ENCODE measurements at places on chromosomes 2 and 18.
A peak's percentile ranks its signal among the peaks of the same experiment; 100 is the strongest.

DNA sequence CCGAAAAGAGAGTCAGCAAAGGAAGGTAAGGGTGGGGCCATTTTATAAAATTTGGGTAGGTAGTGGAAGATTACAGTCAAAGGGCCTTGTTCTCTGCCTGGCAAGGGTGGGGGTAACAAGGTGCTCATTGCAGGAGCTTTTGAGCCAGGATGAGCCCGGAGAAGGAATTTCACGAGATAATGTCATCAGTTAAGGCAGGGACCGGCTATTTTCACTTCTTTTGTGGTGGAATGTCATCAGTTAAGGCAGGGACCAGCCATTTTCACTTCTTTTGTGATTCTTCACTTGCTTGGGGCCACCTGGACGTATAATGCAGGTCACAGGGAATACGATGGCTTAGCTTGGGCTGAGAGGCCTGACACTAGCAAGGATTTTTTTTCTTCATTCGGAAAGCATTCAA lies 58.1 kb downstream of the CYP1B1 start:
- no peak for DNase-seq

GRCh38 chr2:54665436-54665856 lies 58.0 kb upstream of the EML6 start:
- DNase-seq = peak; percentile 71

- no peak for DNase-seq
These were observed 191.6 kb downstream of the TWIST2 start for GRCh38 chr2:239039479-239039861.

GRCh38 chr2:192145496-192145895 lies 49.2 kb downstream of the TMEFF2 start:
- no peak for DNase-seq

DNA sequence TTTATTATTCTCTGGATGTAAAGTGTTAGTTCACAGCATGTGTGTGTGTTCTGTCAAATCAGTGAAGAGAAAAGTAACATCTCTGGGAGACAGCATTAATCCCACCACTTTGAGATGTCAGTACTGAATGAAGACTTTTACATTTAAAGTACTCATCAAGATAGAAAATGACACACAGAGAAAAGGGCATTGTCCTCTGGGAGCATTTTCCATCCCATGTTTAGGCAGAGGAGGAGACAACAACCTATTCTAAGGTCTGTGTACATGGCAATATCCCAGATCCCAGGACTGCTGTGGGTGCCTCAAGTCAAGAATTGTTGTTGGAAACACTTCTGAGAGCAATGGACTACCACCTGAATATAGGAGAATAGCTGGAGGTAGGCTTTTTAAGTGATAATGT lies 201.5 kb downstream of the PPP1R1C start:
- DNase-seq = no peak

DNA sequence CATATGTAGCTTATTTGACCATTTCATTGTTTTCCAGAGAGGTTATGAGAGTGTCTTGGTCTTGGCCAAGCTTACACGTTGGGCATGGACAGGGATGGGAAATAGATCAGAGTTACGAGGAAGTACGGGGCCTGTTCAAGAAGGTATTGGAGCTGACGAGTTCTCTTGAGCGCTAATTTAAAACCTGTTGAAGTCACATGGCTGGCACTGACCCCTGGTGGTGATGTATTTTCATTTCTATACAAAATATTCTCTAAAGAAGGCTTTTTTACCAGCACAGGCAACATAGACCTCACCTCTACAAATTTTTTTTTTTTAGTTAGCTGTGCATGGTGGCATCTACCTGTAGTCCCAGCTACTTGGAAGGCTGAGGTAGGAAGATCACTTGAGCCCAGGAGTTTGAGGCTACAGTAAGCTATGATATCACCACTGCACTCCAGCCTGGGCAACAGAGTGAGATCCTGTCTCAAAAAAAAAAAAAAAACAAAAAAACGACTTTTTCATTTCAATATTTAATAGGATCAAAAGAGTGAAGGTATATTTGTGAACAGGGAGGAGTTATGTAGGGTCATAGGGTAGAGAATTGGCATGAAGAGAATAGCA lies 19.6 kb downstream of the UGP2 start:
- peak; percentile 89 for DNase-seq

DNA sequence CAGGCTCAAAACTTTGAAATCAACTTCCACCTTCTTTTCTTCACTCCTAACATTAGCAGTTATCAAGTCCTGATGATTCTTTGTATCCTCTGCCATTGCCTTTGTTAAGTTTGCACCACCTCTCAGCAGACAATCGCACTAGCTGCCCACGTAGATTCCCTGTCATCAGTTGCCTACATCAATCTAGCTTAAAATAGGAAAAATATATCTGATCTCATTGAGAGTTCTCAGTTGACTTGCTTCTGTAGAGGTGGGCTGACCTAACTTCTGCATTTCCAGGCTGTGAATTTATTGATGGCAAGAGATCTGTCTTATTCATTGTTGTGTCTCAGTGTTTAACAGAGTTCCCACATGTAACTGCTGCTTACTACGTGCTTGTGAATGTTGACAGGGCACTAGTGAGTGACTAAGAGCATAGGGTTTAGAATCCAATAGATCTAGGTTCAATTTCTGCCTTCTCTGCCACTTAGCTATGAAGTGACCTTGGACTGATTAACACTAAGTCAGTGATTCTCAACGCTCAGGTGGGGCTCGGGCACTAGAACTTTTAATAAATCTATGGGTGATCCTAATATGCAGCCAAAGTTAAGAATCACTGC lies 3.7 kb upstream of the INSIG2 start:
- DNase-seq = no peak

- peak; percentile 44 for DNase-seq
These were observed 53.9 kb downstream of the NCK2 start for GRCh38 chr2:105798595-105798994.

GRCh38 chr2:205776139-205776538 lies 93.8 kb downstream of the NRP2 start:
- peak; percentile 70 for DNase-seq

GRCh38 chr2:216533609-216534008 lies 35.0 kb downstream of the RPL37A start:
- DNase-seq = no peak

DNA sequence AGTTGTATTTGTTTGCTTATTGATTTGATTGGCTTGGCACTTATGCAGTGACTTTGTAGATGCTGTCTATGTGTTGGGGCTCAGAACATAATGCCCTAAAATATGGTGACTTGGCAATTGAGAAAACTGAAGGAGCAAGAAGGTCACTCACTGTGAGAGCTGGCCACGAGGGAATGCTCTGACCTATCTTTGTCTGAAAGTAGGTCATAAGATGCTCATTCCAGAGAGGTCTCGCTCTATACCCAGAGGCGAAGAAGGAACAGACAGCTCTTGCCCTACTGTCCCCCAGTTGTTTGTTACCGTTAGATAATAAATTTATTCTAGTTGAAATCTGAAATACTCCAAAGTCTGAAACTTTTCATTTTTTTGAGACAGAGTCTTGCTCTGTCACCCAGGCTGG lies 158.5 kb downstream of the TGIF1 start:
- no peak for DNase-seq

GRCh38 chr2:69087211-69087911 lies 74.4 kb downstream of the ANTXR1 start:
- DNase-seq = no peak

- no peak for DNase-seq
These were observed 17.2 kb downstream of the MAL start for GRCh38 chr2:95042472-95043271.

DNA sequence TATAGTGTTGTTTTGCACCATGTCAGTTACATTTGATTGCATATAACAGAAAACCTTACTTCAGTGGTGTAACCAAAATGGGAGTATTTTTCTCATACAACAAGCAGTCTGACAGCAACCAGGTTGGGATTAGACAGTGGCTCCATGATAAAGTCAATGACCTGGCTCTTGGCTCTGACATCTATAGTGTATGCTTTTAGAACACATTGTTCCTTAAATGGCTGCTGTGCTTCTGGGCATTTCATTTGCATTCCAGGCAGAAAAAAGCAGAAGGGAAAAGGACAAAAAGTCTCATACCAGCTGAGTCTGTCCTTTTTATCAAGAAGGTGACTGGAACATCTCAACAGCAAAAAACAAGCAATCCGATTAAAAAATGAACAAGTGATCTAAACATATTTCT lies 10.2 kb downstream of the MERTK start:
- DNase-seq = no peak

GRCh38 chr2:73285159-73285739 lies 971 bp upstream of the FBXO41 start:
- DNase-seq = peak; percentile 97

- peak; percentile 44 for DNase-seq
These were observed 48.0 kb downstream of the SERPINB8 start for GRCh38 chr18:64017870-64018269.

- no peak for DNase-seq
These were observed 60.8 kb downstream of the MYO3B start for GRCh38 chr2:170238776-170239175.

- DNase-seq = no peak
These were observed 181.2 kb upstream of the PXDN start for GRCh38 chr2:1925516-1925915.

GRCh38 chr2:105236060-105236424 lies 5.5 kb upstream of the GPR45 start:
- peak; percentile 6 for DNase-seq

GRCh38 chr2:15531095-15531854 lies 29.9 kb downstream of the NBAS start:
- DNase-seq = no peak

DNA sequence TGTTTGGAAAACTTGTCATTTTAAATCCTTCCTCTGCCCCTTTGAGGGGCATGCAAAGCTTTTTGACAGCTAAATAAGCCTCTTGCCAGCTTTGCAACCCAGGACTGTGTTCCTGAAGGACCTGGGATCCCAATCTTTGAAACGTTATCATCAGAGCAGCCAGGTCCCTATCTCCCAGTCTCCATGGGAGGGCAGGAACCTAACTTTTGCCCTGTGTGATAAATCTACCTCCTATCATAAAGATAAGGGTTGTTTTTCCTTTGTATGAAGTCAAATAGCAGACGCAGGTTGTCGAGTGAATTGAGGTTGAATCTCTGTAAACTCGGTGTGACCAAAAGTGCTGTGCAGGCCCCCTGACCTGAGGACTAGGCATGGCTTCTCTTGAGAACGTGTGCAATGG lies 30.1 kb downstream of the TPRKB start:
- no peak for DNase-seq

GRCh38 chr2:75447176-75447575 lies 113.6 kb downstream of the EVA1A start:
- no peak for DNase-seq

GRCh38 chr18:8515142-8515865 lies 93.9 kb upstream of the RAB12 start:
- DNase-seq = no peak

- no peak for DNase-seq
These were observed 64.2 kb upstream of the OTOS start for GRCh38 chr2:240204431-240205276.

DNA sequence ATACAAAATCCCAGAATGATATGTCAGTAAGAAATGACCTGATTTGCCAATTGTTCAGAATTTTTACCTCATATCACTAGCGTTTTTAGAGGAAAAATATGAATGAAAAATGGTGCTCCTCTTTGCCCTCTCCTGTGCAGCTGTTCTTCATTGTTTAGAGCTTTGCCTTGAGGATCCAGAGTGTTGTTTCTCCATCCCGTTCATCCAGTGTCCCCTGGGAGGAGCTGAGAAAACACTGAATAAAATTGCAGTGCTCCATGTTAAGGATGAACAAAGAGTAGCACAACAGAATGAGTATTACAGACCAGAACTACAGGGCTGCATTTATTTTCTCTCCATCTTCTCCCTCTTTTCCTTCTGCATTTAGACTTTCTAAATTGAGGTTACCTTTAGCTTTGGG lies 133.1 kb downstream of the ADCYAP1 start:
- DNase-seq = no peak

GRCh38 chr18:70333757-70334156 lies 44.9 kb downstream of the SOCS6 start:
- no peak for DNase-seq

GRCh38 chr2:12618576-12618975 lies 98.2 kb upstream of the TRIB2 start:
- DNase-seq = no peak

DNA sequence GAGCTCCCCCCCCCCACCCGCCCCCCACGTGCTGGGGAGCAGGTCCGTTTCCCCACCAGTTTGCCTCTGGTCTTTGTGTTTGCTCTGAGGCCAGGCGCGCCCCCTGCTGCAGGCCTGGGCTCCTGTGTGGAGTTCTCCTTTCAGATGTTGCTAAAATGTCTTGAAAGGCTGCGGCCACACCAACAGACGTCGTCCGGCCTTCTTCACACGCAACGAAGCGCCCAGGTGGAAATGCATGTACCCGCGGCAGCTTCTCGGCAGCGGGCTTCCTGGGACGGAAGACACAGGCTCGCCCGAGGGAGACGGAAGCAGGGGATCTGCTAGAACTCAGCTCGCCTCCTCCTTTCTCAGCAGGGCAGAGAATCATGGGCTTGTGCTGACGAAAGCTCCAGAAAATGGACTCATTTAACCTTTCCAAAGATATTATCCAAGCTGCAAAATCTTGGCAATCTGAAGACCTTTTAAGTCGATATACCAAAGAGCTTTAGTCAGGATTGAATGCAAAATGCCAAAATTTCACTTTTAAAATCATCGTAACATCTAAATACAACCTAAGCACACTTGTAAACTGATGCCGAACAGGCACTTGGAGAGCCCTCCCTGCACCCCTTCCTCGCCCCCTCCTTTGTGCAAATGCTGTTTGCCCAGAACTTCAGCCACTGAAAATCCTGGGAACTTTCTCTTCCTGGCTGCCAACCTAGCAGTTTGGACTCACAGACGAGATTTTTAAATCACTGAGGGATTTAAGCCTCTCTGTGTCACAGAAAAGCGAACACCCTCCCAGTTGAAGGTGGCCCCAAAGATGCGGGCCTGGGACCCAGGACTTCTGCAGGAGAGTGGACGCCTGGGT lies 125.5 kb upstream of the ZNF516 start:
- DNase-seq = peak; percentile 83

GRCh38 chr2:98891591-98891990 lies 44.4 kb downstream of the CRACDL start:
- DNase-seq = no peak

GRCh38 chr18:30072609-30073385 lies 969.7 kb downstream of the DSC3 start:
- DNase-seq = no peak

GRCh38 chr18:74589811-74590210 lies 7.9 kb upstream of the ZNF407 start:
- DNase-seq = no peak

DNA sequence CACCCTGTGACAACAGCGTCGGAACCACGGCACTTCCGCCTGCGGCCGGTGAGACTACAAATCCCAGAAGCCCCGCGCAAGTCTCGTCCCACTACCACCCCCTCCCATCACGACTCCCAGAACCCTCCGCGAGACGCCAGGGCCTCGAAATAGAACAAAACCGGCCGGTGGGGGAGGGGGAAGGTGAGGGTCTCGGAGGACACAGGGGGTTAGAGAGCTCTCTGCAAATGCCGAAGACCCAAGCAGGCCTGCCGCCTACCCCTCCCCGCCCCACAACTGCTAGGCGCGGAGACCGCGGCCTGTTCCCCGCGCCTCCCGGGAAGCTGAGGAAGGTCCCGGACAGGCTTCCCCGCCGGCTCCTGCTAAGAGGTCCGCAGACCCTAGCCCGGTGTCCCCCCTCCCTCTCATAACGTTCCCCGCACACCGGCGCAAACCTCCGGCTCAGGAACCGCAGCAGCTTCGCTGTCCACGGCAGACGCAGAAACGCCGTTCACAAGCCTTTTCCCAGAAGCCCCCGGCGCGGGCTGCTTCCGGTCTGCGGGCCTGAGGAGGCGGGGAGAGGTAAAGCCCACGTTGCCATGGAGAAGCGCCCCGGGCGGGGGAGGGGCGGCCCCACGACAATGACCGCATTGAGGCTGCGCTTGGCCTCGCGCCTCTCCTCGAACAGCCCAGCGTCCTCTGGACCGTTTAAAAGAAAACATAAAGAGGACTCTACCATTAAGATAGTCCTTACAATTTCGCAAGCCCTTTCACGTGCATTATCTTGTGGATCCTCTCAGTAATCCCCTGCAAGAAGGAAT lies at the start of gene ZNF24:
Gene ZNF24, minus strand, starts transcription at position 485 of the 800 bp plus-strand sequence. CDS start 3,770 bp downstream, outside the sequence.
- DNase-seq = peak; percentile 93
